ENCODE measurements at places on chromosomes 12 and 14. TPM values are rescaled to one million over a fixed set of nuclear protein-coding genes. Genes with fewer than 3 reads are reported as not detected.

- peaks cover 37% of the 10 kb centered on the region for H3K4me1 ChIP-seq
- H3K36me3 ChIP-seq = no peaks in the 10 kb centered on the region
- no peak overlapping the region for H3K4me3 ChIP-seq
- DNase-seq = no peak
- no peak overlapping the region for H3K27ac ChIP-seq
- no peaks in the 10 kb centered on the region for H3K27me3 ChIP-seq
These were observed 11.0 kb downstream of the PLEKHG3 start for GRCh38 chr14:64715146-64715627.

DNA sequence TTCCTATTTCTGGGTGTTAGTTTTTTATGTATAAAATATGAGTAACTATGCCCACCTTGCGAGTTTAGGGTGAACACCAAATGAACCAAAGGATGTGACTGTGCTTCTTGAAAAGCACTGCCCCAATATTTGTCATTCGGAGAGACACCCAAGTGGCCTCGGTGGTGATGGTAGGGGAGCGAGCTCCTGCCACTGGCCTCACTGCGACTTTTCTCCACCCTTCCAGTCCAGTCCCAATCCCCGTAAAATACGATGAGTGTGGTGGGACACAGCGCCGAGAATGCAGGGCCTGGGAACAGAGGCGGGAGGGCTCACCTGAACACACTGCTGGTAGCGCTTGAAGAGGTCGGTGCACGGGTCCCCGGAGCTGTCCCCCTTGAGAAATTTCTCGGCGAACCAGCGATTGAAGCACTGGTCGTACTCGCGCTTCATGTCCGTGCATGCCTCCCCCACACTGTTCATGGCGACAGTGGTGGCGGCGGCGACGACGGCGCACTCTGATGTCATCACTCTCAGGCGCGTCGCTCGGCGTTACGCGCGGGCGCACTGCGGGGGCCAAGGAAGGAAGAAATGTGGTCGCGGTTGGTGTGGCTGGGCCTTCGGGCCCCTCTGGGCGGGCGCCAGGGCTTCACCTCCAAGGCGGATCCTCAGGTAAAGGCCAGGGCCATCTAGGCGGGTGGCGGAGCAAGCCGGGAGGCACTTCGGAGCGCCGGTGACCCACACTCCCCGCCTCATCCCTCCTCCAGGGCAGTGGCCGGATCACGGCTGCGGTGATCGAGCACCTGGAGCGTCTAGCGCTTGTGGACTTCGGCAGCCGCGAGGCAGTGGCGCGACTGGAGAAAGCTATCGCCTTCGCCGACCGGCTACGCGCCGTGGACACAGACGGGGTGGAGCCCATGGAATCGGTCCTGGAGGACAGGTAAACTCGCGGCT, at the start of the genes GATC and TRIAP1:
Gene GATC (plus strand): TSS at position 534 of the 933 bp plus-strand sequence. CDS start 37 bp downstream, at position 571.
Gene TRIAP1 (minus strand): TSS at position 474 of the 933 bp plus-strand sequence. CDS start 12 bp downstream, at position 462.
- DNase-seq = peak; percentile 93
- peak within 1 kb of the TSS; percentile 94 for H3K27ac ChIP-seq
- no peaks in the 10 kb centered on the region for H3K27me3 ChIP-seq
- peaks cover 46% of the 10 kb centered on the region for H3K36me3 ChIP-seq

DNA sequence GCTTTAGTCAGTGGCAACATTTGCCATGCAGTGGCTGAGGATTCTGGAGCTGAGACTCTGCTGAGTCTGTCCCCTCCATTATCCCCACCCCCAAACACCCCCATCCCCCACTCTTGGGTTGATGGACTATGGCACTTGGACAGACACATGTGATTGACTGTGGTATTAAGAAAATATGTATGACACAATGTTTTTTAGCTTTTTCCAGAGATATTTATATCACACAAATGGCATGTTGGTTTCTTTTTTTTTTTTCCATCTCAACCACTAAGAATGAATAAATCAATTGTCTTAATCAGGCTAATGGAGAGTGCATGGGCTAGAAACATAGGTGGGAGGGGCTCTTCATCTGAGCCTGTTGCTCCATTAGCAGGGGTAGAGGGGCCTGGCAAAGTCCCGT, 30.7 kb upstream of the MAP1LC3B2 start:
- no peak overlapping the region for H3K27ac ChIP-seq
- no peak for DNase-seq
- no peak overlapping the region for H3K4me3 ChIP-seq
- H3K4me1 ChIP-seq = peaks cover 10% of the 10 kb centered on the region
- no peaks in the 10 kb centered on the region for H3K27me3 ChIP-seq

DNA sequence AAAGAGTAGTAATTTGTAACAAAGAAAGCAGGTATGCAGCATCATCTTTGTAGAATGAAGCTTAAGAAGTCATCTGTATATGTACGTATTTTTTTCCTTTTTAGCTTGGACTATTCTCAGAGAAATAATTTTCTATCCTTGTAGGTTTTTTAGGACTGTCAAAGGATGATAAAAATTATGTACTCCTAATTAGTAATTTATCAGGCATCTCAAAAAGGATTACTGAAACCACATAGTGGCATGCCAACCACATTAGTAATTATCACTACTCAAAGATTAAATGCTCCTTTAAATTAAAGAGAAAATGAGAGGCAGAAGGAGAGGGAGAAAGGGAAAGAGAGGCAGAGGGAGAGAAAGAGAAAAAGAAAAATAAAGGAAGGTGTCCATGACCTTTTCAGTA, 17.3 kb downstream of the TTC8 start:
- no peaks in the 10 kb centered on the region for H3K4me1 ChIP-seq
- H3K36me3 ChIP-seq = peaks cover 4% of the 10 kb centered on the region

DNA sequence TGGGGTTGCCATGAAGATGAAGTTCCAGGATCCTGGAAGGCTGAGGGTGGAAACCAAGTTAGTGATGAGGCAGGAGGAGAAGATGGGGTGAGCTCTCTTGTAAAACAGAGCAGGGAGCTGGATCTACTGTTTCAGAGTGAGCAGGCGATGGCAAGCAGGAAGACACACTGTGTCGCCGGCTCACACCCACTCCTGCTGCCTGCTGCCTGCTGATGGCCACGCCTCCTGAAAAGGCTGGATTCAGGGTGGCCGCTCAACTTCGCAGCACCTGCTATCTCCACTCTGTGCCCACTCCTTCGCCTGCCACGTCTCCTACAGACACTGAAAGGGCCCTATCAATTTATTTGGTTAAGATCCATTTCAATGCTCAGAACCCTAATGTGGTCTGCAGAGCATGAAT, 96.1 kb downstream of the RBM19 start:
- no peak overlapping the region for H3K4me3 ChIP-seq
- no peaks in the 10 kb centered on the region for H3K4me1 ChIP-seq
- no peak for DNase-seq
- H3K36me3 ChIP-seq = no peaks in the 10 kb centered on the region
- no peak overlapping the region for H3K27ac ChIP-seq
- H3K27me3 ChIP-seq = no peaks in the 10 kb centered on the region

DNA sequence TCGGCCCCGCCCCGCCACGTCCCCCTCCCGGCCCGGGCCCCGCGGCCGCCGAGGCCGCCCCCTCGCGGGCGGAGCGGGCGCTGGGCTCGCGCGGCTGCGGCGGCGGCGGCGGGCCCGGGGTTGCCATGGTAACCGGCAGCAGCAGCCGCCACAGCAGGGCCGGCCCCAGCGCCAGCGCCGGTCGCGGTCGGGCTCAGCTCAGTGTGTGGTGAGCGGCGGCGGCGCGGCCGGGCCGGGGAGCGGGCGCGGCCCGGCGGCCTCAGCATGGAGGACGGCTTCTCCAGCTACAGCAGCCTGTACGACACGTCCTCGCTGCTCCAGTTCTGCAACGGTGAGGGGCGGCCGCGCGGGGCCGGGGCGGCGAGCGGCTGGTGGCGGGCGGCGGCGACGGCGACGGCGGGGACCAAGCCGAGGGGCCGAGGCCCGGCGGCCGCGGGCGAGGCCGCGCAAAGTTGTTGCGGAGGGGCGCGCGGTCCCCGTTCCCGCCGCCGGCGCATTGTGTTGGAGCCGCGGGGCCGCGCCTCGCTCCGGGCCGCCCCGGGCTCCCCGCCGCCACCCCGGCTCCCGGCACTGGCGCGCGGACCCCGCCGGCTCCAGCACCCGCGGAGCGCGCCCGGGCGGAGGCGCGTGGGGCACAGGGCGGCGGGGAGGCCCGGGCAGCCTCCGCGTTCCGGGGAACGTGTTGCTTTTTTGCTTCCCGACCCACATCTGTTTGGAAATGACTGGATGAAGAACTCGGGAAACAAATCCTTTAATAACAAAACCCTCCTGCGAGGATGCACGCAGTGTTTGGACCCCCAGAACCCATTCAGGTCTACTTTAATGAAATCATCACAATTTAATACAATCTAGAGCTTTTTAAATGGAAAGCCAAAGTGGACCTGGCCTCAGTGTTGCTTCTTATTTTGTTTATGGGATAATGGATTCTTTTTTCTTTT, at the start of gene EML1:
Gene EML1 (plus strand): TSS at position 201 of the 938 bp plus-strand sequence. CDS start 64 bp downstream, at position 265.
- H3K27me3 ChIP-seq = no peaks in the 10 kb centered on the region
- peak within 1 kb of the TSS; percentile 52 for H3K4me3 ChIP-seq
- H3K36me3 ChIP-seq = no peaks in the 10 kb centered on the region
- peak; percentile 92 for DNase-seq
- H3K27ac ChIP-seq = peak within 1 kb of the TSS; percentile 68
- H3K4me1 ChIP-seq = peaks cover 15% of the 10 kb centered on the region

- H3K27me3 ChIP-seq = no peaks in the 10 kb centered on the region
- H3K27ac ChIP-seq = no peak overlapping the region
- H3K4me3 ChIP-seq = no peak overlapping the region
- no peak for DNase-seq
- no peaks in the 10 kb centered on the region for H3K36me3 ChIP-seq
These were observed 189.9 kb upstream of the CNTN1 start for GRCh38 chr12:40502322-40502721.

DNA sequence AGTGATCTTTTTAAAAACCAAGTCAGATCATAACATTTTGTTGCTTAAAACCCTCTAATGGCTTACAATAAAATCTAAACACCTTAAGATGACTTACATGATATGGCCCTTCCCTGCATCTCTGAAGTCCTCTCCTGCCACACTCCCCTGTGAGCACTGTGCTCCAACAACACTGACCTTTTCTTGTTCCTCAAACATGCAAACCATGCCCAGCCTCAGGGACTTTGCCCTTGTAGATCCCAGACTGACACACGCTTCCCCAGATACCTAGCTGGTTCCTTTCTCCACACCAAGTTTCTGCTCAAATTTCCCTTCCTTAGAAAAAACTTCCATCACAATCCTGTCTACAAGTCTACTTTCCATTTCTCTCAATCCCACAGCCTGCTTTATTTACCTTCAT, 128.6 kb downstream of the IPO8 start:
- no peaks in the 10 kb centered on the region for H3K4me1 ChIP-seq
- H3K27ac ChIP-seq = no peak overlapping the region
- H3K27me3 ChIP-seq = no peaks in the 10 kb centered on the region
- no peak overlapping the region for H3K4me3 ChIP-seq

DNA sequence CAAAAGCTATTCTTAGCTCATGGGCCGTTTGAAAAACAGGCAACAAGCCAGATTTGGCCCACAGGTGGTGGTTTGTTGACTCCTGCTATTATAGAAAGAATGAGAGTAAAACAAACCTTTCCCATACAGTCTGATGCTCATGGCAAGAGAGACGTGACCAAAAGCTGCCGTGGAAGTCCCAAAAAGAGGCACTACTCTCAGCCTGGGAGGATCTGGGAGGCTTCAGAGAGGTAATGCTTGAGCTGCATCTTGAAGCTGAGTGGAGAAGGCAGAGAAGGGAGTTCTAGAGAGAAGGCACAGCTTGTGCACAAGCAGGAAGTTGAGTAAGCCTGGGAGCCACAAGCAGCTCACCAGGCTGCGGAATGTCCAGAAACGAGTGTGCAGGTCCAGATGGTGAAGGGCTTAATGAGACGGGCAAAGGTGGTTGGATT, 9.6 kb downstream of the PLXNC1 start:
- H3K36me3 ChIP-seq = no peaks in the 10 kb centered on the region
- H3K4me1 ChIP-seq = no peaks in the 10 kb centered on the region
- H3K27me3 ChIP-seq = no peaks in the 10 kb centered on the region
- H3K27ac ChIP-seq = no peak overlapping the region
- DNase-seq = no peak

- DNase-seq = no peak
- no peaks in the 10 kb centered on the region for H3K36me3 ChIP-seq
- H3K4me1 ChIP-seq = peaks cover 6% of the 10 kb centered on the region
- H3K4me3 ChIP-seq = no peak overlapping the region
These were observed 33.9 kb downstream of the PHLDA1 start for GRCh38 chr12:75997658-75998057.

GRCh38 chr14:69891422-69891821, 12.2 kb downstream of the SMOC1 start:
- no peaks in the 10 kb centered on the region for H3K4me1 ChIP-seq
- DNase-seq = no peak
- H3K27me3 ChIP-seq = peaks cover 2% of the 10 kb centered on the region
- H3K4me3 ChIP-seq = no peak overlapping the region

DNA sequence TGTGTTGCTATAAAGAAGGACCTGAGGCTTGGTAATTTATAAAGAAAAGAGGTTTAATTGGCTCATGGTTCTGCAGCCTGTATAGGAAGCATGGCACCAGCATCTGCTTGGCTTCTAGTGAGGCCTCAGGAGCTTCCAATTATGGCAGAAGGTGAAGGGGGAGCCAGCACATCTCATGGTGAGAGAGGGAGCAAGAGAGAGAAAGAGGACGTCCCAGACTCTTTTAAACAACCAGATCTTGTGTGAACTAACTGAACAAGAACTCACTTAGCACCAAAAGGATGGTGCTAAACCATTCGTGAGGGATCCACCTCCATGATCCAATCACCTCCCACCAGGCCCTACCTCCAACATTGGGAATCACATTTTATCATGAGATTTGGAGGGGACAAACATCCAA, 6.1 kb upstream of the SNAPC1 start:
- H3K27ac ChIP-seq = no peak overlapping the region
- H3K4me3 ChIP-seq = no peak overlapping the region
- H3K36me3 ChIP-seq = no peaks in the 10 kb centered on the region
- H3K4me1 ChIP-seq = no peaks in the 10 kb centered on the region
- H3K27me3 ChIP-seq = no peaks in the 10 kb centered on the region

- DNase-seq = no peak
- H3K36me3 ChIP-seq = peaks cover 5% of the 10 kb centered on the region
- no peaks in the 10 kb centered on the region for H3K4me1 ChIP-seq
- no peaks in the 10 kb centered on the region for H3K27me3 ChIP-seq
These were observed 242.6 kb downstream of the CPNE8 start for GRCh38 chr12:38662829-38663228.

DNA sequence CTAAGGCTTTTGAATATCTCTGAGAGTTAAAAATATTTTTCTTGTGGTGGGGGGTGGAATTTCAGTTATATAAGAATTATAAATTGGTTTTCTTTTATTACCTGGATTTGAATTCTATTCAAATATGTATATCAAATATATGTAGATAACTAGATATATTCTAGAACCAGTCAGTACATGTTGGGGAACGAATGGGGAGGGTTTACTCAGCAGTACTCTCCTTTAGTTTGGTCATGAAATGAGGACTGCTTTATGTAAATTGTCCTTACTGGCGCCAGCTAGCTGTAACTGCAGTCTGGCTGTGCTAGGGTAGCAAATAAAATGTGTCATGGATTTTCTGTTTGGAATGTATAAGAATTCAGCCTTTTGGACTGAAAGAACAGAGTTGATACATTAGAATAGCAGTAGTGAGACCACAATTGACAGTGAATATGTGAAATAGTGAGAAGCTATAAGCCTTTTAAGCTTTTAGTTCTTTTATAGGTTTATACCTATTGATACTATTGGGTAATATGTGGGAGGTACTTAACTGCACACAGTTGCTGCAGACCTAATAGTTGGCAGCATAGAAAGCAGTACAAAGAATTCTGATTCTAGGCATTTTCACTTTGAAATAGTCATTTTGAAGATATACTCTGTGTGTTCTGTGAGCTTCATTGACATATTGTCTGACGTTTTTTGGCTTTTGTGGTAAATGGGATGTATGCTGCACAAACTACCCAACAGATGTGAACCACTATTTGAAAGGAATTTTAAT, 29.0 kb downstream of the ATF7IP start:
- peaks cover 30% of the 10 kb centered on the region for H3K4me1 ChIP-seq
- no peaks in the 10 kb centered on the region for H3K27me3 ChIP-seq
- H3K36me3 ChIP-seq = no peaks in the 10 kb centered on the region
- DNase-seq = no peak
- H3K4me3 ChIP-seq = peak overlapping the region; percentile 25

Gene SERPINA10
- not detected for total RNA-seq

Gene SP7
- total RNA-seq = not detected

Gene GDF3
- total RNA-seq = 0.32 TPM

Gene BLTP3B
- 22.0 TPM for total RNA-seq

Gene DPPA3
- not detected for total RNA-seq
